Fibroblast of gingiva (primary cell): ENCODE measurements at places on chromosomes 4 and X.

- DNase-seq = no peak
Observed at GRCh38 chr4:119664168-119664907, 35.7 kb upstream of the PDE5A start.

DNA sequence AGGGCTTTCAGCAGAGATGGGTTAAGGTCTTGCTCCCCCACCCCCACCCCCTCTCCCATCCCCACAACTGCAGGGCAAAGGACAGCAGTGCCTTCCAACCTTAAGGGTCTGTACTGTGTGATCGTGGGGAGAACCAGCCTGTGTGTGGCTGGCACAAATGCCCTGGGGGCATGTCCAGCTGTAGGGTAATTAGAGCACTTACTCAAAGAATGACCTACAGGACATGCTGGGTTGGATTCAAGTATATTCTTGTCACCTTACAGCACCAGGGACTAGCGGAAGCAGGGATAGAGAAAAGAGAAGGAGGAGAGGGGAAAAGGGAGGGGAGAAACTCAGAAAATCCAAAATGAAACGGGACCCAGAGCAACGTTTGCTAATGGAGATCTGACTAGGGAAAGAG, 191.3 kb upstream of the GATB start:
- DNase-seq = no peak

- peak; percentile 58 for DNase-seq
Observed at GRCh38 chrX:119880552-119881437, 9.2 kb downstream of the NDUFA1 start.

GRCh38 chr4:142112451-142112850, 476.1 kb downstream of the IL15 start:
- DNase-seq = no peak

- no peak for DNase-seq
Observed at GRCh38 chr4:40406340-40406739, 71.2 kb downstream of the CHRNA9 start.

GRCh38 chr4:142781114-142781513, 65.0 kb downstream of the INPP4B start:
- DNase-seq = no peak

- no peak for DNase-seq
Observed at GRCh38 chr4:47109379-47109778, 78.0 kb downstream of the GABRB1 start.

GRCh38 chr4:91577864-91578263, 725.9 kb upstream of the GRID2 start:
- DNase-seq = no peak
